GM23248 (cell line): ENCODE measurements at places on chromosomes 11 and 22. TPM values are rescaled to one million over a fixed set of nuclear protein-coding genes. Genes with fewer than 3 reads are reported as not detected.

Gene H19
- not detected in 2 replicates for polyA plus RNA-seq

Gene UBQLNL
- 0.20 TPM in 1 of 2 replicates, not detected in the other for polyA plus RNA-seq

Gene C11orf52
- polyA plus RNA-seq = 0.78 and 1.2 TPM in 2 replicates

DNA sequence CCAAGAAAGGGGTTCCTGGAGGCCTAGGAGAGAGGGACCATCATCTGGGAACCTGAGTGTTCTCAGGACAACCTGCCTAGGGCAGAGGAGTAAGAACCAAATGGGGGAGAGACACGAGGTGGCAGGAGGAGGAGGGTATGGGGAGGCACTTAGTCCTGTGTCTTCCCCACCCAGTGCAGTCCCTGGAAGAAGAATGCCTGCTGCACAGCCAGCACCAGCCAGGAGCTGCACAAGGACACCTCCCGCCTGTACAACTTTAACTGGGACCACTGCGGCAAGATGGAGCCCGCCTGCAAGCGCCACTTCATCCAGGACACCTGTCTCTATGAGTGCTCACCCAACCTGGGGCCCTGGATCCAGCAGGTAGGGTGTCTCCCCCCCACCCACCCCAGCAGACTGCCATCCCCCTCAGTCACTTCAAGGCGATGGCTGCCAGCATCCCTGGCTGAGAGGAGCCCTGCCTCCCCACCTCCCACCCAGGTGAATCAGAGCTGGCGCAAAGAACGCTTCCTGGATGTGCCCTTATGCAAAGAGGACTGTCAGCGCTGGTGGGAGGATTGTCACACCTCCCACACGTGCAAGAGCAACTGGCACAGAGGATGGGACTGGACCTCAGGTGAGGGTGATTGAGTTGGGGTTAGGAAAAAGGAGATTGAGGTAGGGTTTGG lies 3.7 kb upstream of the INPPL1 start:
- no peak for DNase-seq
